ENCODE measurements at places on chromosomes 1 and 21. TPM values are rescaled to one million over a fixed set of nuclear protein-coding genes. Genes with fewer than 3 reads are reported as not detected.

GRCh38 chr1:245448975-245449431 is 294.2 kb downstream of the KIF26B start:
- DNase-seq: no peak

GRCh38 chr1:9234223-9235095 is at the start of gene H6PD:
Gene H6PD, plus strand, starts transcription at chr1:9234774. Its CDS starts 10,161 bp downstream, at chr1:9244935.
- DNase-seq: no peak

GRCh38 chr1:42807056-42807668 is 9.8 kb upstream of the ERMAP start:
- no peak for DNase-seq

CHODL gene
- 0.14 TPM for total RNA-seq

DNA sequence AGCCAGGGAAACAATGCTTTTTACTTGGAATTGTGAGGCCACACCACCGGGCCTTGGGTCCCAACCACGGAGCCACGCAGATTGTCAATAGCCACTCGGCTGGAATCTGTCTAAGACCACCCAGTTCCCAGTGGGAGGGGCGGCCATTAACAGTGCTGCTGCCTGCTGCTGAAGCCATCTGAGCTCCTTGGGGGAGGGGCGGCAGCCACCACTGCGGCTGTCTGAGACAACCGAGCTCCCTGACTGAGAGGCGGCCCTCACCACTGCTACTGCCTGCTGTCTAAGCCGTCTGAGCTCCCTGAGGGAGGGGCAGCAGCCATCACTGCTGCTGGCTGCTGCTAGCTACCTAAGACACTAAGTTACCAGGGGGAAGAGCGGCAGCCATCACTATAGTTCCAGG is 64.3 kb downstream of the DMRTA2 start:
- DNase-seq: no peak

- no peak for DNase-seq
These were observed at the start of gene ARHGEF11 for GRCh38 chr1:157045250-157046218. Gene ARHGEF11, minus strand, starts transcription at chr1:157045742. Its CDS starts 1,412 bp downstream, at chr1:157044330.

NPHS2 gene
- total RNA-seq: not detected

DNA sequence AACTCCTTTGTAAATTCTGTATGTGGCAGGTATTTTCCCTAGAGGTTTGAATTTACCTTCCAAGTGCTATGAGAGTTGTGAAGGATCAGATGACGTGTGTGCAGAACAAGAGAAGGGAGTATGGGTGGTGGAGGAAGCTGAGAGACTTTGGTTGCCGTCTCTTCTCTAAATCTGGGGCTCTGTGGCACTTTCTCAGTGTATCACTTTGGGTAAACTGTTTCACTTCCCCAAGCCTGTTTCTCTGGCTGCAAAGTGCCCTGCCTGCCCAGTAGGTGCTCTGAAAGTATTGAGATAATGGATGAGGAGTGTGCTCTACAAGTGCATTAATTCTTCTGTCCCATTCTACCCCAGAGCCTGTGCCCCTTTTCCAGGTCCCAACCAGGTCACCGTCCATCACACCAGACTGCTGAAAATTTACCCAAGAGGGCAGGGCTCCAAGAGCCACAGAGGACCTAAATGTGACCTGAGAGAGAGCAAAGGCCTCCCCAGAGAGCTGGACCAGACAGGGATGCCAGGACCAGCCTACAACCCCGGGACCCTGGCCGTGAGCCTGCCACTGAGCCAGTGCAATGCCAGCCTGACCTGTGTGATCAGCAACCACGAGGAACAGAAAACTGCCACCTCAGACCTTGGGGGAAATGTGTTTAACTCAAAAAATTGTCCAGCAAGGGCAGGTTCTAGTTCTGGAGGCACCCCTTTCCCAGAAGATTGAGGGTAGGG is 131.6 kb upstream of the ETV3 start:
- no peak for DNase-seq

OTUD7B gene
- 7.6 TPM for total RNA-seq

MXRA8 gene
- total RNA-seq: 137 TPM

GRCh38 chr1:202155478-202156021 is 4.9 kb downstream of the PTPN7 start:
- DNase-seq: peak; percentile 49

GRCh38 chr1:6275826-6276782 is 15.2 kb upstream of the GPR153 start:
- no peak for DNase-seq

SPRR2A gene
- 1.8 TPM for total RNA-seq

BTBD19 gene
- 2.8 TPM for total RNA-seq

DNA sequence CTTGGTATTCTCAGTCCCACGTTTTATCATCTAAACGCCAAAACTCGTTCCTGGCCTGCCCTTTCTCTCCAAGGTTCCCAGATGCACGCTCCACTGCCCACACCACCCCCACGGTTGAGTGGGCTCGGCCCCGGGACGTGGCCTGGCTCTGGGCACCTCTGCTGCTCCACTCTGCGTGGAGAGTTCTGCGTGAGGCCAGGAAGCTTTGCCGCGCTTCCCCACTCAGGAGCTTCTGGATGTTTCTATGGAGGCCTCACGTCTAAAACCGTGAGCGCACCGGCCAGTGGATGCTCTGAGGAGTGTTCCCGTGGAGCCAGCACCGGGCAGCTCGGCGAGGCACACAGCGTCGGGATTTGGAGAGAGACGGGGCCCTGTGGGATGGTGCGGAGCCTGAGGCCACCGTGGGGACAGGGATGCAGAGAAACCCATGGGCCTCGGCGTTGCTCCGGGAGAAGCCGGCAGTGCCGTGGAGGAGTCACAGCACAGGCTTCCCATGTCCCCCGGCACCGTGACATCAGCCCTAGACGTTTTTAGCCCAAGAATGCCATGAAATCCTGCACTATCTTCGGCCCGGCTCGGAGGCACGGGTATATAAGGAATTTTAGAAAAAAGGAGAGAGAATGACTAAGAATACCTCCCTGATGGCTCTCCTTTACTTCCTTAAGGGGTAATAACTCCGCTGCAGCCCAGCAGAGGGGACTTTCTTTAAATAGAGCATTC is 125.9 kb downstream of the PRDM16 start:
- no peak for DNase-seq

- DNase-seq: no peak
These were observed 724 bp downstream of the DOCK7 start for GRCh38 chr1:62687421-62687902.

- no peak for DNase-seq
These were observed 57.7 kb downstream of the ZC3H11B start for GRCh38 chr1:219555031-219555692.

DNA sequence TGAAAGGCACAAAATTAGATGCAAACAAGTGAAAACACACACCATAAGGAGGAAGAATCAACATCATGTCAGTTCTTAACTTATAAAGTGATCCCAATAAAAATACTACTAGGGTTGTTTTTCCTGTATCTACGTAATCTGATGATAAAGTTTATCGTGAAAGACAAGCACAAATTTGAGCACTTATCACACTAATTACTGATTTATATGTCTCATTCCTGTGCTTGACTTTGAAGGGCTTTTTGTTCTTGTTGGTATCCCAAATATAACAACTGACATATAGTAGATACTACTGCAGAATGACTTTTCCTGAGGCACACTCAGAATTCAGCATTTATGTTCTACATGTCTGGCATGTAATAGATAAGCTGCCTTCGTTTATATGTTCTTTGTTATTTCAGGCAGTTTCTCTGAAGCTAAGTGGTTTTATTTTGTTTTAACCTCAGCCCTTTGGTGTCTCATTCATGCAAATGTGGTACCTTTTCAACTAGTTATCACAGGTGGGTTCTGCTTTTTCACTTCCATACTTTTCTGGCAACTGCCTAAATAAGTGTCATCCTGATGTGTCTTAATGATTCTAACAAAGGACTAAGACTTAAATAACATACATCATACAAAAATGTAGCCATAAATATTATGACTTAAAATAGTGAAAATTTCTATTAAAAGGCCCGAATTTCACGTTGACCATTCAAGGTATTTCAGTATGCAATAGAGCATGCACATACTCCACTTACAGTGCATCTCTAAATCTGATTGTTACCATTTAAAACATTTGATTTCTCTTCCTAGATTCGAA is 73.2 kb downstream of the LRRC8C start:
- DNase-seq: no peak

CELA3A gene
- not detected for total RNA-seq

KIF2C gene
- 72.8 TPM for total RNA-seq

DNA sequence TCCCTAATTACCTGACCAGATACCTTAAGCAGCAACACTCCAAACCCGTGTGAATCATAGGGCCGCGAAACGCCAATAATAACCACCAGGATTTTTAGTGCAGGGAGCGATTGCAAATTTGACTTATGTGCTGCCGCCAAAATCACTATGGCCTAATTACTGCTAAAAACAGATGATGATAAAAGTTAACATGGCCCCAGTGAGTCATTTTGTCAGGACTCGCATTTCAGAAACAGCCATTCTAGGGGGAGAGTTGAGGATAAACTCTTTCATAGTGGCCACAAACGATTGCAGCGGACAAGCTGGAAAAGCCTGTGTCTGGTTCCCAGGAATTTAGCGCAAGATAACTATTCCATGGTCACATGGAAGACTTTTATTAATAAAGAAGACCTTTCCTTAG is 103.4 kb downstream of the HLX start:
- DNase-seq: no peak

DNA sequence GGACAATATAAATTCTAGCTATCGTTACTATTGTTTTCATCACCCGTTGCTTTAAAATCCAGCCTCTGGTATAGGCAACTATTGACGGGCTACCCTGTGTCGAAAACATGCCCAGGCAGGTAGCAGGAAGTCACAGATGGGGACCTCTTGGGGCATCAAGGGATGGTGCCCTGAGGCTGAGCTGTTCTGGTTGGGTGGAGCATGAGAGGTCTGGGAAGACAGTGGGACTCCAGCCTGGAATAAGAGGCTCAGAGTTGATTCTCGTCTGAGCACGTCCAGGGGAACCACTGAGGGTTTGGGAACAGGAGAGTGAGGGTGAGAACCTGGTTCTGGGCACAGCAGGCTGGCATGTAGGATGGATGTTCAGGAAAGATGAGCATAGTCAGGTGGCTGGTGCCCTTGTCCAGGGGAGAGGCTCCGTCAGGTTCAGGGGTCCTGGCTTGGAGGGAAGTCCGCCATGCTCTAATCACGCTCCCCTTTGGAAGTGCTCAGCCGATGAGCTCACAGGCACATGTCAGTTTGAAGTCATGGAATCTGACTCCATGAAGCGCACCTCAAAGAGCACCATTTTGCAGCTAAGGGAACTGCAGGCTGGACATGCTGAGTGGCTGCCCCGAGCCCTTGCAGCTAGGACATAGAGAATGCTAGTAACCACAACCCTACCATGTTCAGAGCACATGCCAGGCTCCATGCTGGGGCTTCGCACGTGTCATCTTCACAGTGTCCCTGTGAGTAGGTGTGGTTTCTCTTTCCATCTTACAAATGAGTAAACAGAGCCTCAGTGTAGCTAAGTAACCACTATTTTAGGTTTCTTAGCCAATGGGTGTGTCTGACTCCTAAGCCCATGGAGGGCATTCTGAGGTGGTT is 21.0 kb downstream of the PCSK9 start:
- DNase-seq: no peak

GRCh38 chr1:43608827-43609226 is 41.1 kb upstream of the KDM4A start:
- DNase-seq: no peak

PTAFR gene
- 2.7 TPM for total RNA-seq

RCC1 gene
- 105 TPM for total RNA-seq

- DNase-seq: no peak
These were observed 520.8 kb upstream of the ADAMTS5 start for GRCh38 chr21:27487676-27488075.

CACNA1E gene
- not detected for total RNA-seq

- no peak for DNase-seq
These were observed 3.6 kb upstream of the PKN2 start for GRCh38 chr1:88680471-88680870.

SZT2 gene
- total RNA-seq: 7.7 TPM

REG4 gene
- total RNA-seq: not detected

GRCh38 chr1:235979716-235980333 is 85.1 kb downstream of the NID1 start:
- no peak for DNase-seq

DNA sequence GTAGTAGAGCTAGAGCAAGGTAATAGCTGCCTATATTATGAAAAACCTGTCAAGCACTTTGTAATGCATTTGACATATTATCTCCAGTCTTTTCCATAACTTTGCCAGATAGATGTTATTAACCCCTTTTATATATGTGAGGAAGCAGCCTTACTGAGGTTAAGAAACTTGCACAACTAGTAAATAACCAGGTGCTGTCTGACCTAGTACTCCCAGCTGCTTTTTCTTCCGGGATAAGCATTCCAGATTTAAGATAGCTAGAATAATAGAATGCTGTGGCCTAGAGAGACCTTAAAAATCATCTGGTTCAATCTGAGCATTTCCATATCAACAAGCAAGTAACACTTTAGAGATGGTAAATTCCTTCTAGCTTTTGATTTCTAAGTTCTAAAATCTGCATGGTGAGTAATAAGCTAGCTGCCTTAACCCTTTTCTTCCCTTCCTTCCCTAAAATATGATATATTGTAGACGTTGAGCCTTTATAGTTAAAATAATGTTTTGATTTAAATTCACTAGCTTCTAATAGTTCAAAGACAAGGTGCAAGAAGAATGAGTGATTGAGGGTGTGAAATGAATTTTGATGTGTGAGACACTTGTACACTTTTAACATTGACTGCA is 1.8 kb downstream of the SH3GLB1 start:
- no peak for DNase-seq

AQP10 gene
- not detected for total RNA-seq

TMEM269 gene
- not detected for total RNA-seq

DNA sequence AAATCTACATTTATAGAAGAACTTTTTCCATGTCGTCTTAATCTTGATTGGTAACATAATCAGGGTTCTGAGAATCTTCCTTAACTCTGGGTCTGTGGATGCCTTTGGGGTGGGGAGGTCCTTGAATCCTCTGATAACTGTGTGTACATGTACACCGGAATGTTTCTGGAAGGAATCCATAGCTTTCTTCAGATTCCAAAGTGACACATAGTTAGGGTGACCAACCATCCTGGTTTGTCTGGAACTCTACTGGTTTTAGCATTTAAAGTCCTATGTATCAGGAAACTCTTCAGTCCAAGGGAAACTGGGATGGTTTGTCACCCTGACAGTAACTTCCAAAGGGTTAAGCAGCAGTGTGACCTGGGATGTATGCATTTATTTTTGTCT is 16.8 kb downstream of the STRIP1 start:
- no peak for DNase-seq

HSPB7 gene
- total RNA-seq: not detected

GRCh38 chr1:64630611-64631010 is 114.3 kb upstream of the RAVER2 start:
- no peak for DNase-seq

GRCh38 chr1:78779831-78780230 is 130.2 kb downstream of the IFI44 start:
- no peak for DNase-seq

PRR9 gene
- total RNA-seq: not detected

GRCh38 chr1:2183937-2184334 is 10.6 kb downstream of the FAAP20 start:
- DNase-seq: no peak

CCDC185 gene
- not detected for total RNA-seq

- peak; percentile 16 for DNase-seq
These were observed 323.3 kb downstream of the RPS6KC1 start for GRCh38 chr1:213374369-213374768.

OVAAL gene
- not detected for total RNA-seq

GRCh38 chr1:116494353-116494692 is 76.5 kb downstream of the CD58 start:
- DNase-seq: no peak

GRCh38 chr1:247357781-247358211 is 26.1 kb upstream of the ZNF496 start:
- DNase-seq: peak; percentile 86
